Common myeloid progenitor, CD34-positive (primary cell): ENCODE measurements at places on chromosomes 6 and 20.

DNA sequence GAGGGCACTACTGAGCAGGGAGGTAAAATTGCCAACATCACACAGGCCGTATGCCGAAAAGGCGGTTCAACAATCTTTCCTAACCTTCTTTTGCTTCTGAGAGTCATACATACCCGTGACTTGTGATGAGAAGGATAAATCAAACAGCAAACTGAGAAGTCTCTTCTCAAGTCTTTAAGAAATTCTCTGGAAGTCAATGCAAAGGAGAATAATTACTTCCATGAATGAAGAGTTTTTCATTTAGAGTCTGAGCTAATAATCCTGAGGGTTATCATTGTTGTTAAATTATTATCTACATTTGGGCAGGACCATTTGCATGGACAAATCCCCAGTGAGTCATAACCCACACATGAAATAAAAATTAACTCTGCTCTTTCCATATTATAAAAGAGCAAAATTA, 22.4 kb upstream of the ILRUN start:
- DNase-seq = no peak

- DNase-seq = no peak
Measured at GRCh38 chr6:107547451-107547840, 57.5 kb downstream of the SOBP start.

DNA sequence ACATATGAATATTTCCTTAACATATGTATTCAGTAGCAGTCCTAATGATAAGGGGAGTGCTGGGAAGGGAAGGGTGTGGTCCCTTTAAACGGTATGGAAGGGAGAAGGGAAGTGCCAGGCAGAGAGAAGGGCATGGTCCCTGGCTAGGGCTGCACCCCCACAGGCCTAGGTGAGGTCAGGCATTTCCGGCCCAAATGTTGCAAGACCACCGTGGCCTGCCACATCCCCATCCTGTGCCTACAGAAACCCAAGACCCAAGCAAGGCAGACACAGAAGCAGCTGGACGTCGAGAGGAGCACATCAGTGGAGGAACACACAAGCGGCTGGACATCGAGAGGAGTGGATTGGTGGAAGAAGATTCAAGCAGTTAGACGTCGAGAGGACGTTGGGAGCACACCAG, 5.9 kb downstream of the RRAGD start:
- peak; percentile 79 for DNase-seq

DNA sequence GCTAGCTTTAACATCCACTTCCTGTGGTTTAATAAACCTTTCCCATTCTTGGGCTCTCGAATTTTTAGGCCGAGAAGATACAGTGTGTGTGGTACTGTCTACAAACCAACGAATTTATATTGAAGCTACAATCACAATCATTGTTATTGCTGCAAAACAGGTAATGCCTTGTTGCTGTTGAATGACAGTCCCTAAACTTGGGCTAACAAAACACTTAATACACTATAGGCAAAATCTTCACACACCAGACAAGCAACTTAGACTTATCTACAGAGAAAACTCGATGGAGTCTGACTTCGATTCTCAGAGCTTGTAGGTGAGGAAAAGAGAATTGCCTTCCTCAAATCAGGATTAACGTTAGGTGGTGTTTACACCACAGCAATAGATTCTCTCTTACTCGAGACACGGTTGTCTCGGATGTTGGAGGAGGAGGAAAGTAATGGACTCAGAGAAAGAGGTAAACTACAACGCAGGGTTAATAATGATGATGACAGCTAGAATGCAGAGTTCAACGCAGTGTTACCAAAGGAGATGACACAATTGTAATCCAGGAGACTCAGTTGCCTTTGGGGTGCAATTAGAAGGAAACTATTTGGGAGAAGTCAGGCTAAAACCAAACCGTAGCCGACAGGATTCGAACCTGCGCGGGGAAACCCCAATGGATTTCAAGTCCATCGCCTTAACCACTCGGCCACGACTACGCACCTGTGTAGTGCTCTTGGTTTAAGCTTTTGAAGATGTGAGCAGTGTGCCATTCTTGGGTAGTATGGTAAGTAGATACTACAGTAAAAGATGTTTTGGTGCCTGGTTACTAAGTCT, 32.5 kb upstream of the ZNF184 start:
- DNase-seq = peak; percentile 59

DNA sequence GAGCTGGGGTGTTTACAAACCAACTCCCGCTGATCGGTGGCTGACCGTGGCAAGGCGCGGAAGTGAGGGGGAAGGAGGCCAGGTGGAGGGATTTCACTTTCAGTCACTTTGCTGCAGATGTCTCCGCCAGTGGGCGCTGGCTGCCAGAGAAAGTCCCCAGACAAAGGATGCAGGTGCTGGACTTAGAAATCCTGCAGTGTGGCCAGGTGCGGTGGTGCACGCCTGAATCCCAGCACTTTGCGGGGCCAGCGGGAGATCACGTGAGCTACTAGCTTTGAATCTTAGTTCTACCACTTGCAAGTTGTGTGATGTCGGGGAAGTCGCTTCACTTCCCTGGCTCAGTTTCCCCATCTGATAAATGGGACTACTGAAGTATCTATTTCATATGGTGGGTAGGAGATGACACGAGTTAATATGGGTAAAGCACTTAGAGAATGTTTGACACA, 180.4 kb downstream of the ZNF217 start:
- DNase-seq = peak; percentile 54

GRCh38 chr6:107840636-107841274, 16.6 kb upstream of the SCML4 start:
- DNase-seq = no peak

- no peak for DNase-seq
Measured at GRCh38 chr20:45538209-45538799, 978 bp downstream of the WFDC6 start.

GRCh38 chr6:14542670-14543366, 425.2 kb downstream of the CD83 start:
- peak; percentile 19 for DNase-seq

DNA sequence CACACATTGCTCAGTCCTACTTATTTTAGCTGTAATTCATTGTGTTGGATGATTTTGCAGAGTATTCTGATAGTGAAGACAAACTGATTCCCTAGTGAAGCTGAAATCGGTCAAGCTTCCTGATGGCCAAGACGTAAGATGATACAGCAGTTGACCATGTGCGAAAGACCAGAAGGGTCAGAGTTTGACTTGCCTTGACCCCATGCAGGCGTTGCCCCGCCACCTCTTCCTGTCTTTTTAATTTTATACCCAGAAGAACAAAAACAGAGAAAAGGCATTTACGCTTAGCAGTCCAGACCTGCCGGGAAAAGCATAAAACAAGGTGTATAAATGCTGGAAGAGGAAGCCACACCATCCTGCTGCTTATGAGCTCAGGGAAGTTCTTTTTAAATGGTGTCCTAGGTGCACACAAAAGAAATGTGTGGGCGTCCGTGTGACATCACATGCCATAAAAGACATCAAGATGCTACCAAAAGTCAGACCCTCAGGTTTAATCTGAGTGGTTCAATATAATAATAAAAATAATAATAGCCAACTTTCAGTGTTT, 32.2 kb downstream of the TSHZ2 start:
- DNase-seq = no peak

DNA sequence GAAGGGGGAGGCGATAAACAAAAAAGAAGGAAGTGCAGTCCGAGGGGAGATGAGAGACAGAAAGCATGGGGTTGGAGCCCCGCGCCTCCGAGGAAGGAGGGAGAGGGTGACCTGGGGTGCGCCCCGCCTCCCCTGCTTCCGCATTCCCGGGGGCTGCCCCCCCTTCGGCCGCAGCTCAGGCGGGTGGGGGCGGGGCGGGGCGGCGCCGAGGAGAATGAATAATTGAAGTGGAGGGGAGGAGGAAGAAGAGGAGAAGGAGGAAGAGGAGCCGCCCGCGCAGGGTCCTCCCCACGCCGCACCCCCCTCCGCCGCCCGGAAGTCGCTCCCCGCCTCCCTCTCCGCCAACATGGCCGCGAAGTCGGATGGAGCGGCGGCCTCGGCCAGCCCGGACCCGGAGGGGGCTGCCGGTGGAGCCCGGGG, at the start of gene XKR7:
TSS of gene XKR7 (plus strand) at position 322 of the 420 bp plus-strand sequence. CDS start at position 347, 25 bp downstream.
- DNase-seq = peak; percentile 43

DNA sequence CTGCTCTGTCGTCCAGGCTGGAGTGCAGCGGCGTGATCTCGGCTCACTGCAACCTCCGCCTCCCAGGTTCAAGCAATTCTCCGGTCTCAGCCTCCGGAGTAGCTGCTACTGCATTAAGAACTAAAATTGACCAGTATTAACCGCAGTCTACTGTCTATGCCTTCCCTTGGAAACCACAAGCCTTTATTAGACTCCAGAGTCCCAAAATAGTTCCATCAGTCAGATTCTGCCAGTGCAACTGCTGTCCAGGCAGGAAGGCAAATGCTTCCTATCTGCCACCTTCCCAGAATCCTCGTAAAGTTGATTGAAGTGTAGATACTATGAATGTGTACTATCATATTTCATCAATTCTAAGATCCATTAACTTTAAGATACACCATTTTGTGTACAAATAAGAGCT, 16.7 kb downstream of the KAT14 start:
- DNase-seq = no peak
